Smooth muscle cell of the brain vasculature (primary cell): ENCODE measurements at places on chromosomes 12 and 14.

DNA sequence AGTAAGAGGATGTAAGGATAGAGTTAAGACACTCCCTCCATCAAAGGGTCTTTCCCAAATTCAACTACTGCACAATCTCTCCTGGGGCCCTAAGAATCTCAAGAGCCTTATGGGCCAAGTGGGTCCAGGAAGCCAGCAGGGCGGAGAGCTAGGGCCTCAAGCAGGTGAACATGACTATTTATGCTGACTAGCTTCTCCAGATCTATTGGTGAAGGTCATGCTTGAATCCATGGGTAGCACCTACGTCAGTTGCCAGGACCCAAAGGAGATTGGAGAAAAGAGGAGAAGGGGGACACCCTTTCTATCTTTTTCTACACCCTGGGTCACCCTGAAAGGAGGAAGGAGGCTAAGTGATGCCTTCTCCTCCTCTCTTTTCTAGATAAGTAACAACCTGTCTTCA lies 534.2 kb upstream of the MIS18BP1 start:
- DNase-seq, result no peak

DNA sequence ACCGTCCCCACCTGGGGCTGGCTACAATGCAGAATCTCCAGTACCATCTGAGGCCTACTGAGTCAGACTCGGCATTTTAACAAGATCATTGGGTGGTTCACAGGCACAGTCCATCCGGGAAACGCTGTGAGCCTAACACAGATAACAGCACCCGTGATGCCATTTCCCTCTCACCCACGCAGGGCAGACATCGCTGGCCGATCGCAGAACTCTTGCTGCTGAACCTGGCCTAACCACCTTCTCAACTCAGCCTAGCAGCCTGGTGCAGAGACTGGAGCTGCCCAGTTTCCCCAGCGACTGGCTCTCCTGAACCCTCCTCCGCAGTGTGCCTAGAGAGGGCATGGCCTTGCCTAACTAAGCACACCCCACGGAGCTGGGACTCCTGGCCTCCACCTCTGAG lies 83.3 kb downstream of the NCOR2 start:
- no peak for DNase-seq

GRCh38 chr12:129903092-129903945 lies 506 bp downstream of the TMEM132D start:
- no peak for DNase-seq

DNA sequence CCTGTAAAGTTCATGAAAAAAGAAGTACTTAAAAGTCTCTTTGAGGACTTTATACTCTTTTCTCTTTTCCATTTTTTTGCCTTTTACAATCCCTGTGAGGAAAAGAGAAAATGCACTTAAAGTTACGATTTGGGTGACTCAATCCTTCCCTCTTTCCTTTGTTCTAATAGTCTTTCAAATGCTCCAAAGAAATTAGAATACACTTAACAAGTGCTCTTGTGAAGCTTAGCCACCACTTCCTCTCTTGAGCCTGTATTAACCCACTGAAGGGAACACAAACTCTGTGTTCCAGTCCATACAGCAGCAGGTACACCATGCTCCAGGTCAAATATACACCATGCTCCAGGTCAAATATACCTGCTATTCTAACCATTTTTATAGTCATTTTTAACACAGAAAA lies 581.1 kb upstream of the MGAT4C start:
- no peak for DNase-seq

GRCh38 chr12:107364875-107365518 lies 271.6 kb upstream of the CRY1 start:
- no peak for DNase-seq

DNA sequence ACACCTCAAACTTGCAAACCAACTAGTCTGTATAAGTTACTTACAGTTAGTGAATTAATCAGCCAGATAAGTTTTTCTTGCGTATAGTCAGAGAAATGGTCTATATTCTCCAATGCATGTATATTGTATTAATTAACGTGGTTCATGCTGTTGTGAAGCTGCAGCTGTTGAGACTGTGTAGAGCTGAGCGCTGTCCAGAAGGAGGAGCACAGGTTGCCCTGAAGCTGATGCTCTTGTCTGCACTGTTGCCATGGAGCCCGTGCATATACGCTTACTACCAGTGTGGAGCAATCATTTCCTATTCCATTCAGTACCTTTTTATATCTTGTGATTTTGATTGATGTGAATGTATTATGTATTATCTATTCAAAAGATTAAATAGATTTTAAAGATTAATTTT lies 74.3 kb upstream of the ARID2 start:
- no peak for DNase-seq

GRCh38 chr14:48954446-48954845 lies 631.7 kb downstream of the RPS29 start:
- DNase-seq, result no peak
